Activated T-helper 1 cell treated with Interleukin-2 at 50 U/mL for 16 hours (primary cell): ENCODE measurements at places on chromosomes 5 and 9.

DNA sequence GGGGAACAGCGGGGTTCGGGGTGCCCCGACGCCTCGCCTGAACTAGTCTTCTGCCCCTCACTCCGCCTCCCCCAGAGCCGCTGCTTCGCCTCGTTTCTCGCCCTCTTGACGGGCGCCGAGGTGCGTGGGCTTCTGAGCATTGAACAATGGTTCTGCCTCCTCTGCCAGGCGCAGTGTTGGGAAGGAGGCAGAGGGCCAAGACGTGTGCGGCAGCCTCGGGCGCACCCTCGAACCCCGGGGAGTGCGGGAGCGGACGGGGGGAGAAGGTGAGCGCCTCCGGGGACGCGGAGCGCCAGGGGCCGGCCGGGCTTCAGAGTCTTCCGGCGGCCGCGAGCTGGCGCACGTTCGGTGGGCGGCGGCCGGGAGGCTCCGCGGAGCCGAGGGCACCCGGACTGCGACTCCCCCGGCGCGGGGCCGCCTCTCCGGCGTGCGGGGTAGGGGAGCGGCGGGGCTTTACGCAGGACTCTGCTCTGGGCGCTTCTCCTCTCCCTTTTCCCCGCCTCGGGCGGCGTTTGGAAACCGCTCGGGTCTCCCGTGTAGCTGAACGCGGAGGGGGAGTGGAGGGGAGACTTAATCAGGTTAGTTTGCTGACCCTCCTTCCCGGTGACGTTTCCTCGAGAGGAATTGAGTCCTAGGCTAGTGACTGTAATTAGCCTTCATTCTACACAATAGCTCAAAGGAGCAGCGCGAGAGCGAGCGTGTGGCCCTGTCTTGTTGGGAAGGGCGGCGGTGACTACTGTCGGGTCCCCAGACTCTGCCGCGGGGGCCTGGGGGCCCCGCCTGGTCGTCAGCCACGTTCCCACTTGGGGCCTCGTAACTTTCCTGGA, 1.1 kb downstream of the VLDLR start:
- no peak for DNase-seq

GRCh38 chr5:123454259-123454911, 31.2 kb upstream of the CEP120 start:
- DNase-seq = no peak

DNA sequence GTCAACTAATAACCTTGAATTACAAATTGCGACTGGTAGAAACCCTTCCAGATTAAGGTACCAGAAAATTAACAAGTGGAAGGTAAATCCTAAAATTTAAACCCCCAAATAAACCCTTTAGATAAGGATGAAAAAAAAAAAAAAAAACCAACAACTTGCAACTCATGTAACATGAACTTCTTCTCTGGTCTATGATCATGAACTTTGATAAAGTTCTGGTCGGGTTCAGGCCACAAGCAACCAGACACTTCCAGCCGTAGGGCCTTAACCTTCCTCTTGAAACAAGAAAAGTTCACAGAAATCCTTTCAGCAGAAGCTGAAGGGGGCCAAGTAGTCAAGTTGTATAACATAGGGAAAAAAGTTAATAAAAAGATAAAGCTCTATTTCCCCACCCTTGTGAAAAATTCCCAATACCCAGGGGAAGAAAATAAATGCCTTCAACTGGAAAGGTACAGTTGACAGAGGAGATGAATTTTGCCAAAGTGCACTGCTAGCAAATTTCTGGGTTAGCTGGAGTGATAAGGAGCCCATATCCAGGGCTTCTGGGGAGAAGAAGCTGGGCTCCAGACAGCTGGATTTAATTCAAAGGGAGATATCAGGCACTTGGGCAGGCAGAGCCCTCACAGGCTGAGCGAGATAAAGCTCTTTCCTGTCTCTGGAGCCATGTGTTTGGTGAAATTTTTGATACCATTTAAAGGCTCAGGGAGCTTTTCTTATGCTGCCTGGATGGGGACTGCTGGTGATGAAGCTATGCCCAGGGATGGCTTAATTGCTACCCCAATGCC, 234.2 kb upstream of the PANK3 start:
- DNase-seq = no peak

DNA sequence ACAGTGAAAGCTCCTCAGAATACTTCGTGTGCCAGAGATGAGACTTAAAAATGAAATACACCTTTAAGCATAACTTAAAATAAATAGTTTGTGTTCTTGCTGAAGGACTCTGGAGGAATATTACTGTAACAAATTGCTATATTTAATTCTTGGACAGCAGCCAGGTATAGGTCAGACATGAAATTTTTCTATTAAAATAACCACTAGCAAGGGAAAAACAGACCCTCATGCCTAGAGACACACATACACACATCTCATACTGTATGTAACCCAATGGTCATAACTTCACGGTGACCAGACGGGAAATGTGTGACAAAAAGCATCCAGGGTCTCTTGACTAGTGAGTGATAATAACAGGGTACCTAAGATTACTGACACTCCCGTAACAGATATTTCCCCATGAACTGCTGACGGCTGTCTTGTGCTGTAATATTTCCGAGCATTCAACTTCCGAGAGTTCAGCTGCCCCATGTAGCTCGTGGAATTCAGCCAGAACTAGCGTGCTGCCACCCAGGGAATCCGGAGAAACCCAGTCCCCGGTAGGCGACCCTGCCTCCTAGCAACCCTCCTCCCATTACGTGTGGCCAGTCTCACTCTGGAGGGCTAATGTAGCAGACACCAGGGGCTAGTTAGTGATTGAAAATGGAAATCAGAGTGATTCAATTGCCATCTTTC, 2295.1 kb upstream of the WWC1 start:
- no peak for DNase-seq

DNA sequence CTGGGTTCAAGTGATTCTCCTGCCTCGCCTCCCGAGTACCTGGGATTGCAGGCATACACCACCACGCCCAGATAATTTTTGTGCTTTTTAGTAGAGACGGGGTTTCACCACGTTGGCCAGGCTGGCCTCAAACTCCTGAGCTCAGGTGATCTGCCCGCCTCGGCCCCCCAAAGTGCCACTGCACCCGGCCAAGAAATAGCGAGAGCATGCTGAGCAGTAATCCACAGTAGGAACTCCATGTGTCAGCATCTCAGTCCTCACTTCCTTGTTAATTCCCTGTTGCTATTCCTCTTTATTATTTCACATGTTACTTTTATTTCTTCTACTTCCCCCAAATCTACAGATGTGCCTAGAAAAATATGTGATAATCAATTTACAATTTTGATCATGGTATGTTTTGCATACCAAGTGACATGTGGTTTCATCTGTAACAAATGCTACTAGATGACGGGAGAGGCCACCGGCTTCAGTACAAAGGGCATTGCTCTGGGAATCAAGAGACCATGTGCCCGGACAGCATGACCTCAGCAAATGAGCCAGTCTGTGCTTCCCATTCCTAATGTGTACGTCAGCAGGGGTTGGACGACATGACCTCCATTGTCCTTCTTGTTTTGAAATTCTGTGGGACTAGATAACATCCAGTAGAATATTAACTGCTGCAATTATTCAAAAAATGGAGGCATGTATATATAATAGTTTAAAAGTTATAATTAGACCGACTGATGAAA, 61.6 kb downstream of the FNBP1 start:
- DNase-seq = no peak

DNA sequence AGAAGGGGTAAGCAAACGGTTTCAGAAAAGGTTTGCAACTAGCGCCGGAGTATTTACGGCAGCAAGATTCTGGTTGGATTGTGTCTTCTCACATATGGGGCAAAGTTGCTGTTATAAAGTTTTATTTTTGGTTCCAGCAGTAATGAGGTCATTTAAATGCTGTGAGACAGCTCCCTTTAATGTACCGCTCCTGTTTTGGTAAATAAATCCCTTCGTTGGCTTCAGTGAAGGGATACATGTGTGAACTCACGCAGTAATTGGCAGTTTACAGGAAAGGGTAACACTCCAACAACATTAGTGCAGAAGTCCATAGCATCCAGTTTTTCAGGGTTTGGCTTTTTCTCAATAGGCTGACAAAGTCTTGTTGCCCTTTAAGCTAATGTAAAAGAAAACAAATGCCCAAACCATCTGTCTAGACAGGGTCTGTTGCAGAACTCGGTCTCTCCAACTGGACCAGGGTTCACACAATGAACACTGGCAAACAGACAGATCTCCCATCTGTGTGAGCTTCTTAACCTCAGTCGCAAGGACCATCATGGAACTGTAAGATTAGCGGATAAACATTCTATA, 184.0 kb downstream of the GOLPH3 start:
- DNase-seq = no peak

GRCh38 chr9:73149371-73150067, 2.1 kb upstream of the ANXA1 start:
- no peak for DNase-seq

- no peak for DNase-seq
These were observed 86.2 kb upstream of the RETREG1 start for GRCh38 chr5:16702964-16703363.

DNA sequence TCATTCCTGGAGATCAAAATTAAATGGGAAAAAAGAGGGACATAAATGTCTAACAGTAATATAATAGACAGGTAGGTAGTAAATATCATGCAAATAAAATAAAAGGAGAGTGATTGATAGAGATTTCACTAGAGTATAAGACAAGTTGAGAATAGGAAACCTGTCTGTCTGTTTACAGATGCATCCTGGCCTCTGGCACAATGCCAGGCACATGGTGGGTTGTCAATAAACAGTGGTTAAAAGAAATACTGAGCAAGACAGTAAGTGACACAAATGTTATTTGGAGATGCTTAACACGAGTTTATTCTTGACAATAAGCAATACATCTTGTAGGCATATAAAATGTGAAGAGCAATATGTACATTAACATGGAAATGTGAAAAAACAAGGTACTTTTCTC, 33.3 kb downstream of the RICTOR start:
- no peak for DNase-seq

DNA sequence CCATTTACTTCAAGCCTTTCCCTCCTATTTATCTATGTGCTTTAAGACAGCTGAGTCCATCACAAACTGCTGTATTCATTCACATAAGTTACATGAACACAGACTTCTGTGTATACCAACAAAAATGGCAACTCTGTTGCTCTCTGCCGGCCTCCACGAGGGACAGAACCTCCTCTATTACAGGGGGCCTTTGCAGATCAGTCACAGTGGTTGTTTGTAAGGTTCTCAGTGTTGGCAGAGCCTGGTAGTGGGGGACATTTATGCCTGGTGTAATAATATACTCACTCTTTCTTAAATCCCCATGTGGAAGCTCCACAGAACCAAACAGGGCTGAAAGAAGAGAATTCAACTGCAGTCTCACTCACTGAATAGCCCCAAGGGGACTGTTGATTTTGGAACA, 76.5 kb downstream of the SLC1A1 start:
- DNase-seq = no peak

- no peak for DNase-seq
These were observed 246.3 kb upstream of the MAP3K1 start for GRCh38 chr5:56569076-56569475.

DNA sequence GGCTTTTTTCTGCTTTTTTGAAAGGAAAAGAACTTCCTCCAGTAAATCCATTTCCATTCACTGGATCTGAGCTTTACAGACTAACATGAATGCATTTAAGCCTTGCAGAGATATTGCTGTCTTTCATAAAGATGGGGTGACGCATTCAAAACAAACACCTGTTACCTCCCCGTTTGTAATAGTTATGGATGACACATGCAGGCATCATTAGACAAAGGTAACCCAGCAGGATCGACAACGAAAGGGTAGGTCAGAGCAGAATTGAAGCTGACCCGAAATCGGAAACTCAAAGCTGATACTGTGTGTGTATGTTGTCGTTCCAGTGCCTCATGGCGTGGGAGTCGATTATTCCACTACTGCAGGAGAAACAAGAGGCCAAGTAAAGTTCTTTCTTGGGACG, 22.2 kb downstream of the SLC46A2 start:
- DNase-seq = no peak

GRCh38 chr5:59709846-59710245, 183.7 kb downstream of the PDE4D start:
- DNase-seq = no peak

DNA sequence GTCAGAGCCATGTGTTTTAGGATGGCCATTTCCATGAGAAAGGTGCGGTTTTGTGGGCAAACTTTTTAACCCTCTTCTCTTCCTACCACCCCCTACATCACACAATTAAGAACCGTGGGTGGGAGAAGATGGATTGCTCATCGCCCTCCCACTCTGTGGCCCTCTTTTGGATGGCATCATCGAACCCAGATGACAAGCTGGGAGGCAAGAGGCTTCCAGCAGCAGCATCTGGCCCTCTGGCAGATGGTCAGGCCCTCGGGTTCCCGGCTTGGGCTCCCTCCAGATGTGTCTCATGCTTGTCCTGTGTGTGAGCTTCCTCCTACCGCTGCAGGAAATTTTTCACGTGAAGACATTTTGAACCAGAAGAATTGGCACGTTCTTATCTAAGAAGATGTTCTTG, 199.9 kb downstream of the EBF1 start:
- DNase-seq = no peak

DNA sequence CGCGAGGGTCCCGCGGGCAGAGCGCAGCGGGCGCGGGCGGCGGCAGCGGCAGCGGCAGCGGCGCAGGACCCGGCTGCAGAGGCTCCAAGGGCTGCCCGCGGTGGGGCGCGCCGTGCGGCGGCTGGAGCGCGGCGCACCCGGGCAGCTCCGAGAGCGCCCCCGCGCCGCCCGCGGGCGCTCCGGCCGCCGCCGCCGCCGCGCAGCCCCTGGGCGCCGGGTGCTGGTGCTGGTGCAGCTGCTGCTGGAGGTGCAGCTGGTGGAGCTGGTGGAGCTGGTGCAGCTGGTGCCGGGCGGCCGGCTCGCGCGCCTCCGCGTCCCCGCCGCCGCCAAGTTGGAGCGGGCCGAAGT, 644 bp downstream of the IER5L start:
- DNase-seq = no peak

DNA sequence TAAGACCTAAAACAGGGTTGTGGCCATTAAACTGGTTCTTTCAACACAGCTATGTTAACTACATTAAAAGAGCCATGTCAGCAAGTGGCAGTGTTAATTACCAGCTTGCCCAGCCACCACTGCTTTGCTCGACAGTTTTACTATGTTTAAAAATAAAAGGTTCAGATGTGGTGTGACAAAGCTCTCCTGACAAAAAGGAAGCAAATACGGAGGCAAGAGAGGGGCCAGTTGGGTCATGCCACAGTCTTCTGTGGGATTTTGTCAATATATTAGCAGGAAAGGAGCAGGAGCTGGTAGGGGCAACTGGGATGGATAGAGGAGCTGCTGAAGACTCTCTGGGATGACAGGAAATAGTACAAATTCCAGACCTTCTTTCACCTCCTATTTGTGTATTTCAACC, 113.5 kb upstream of the PCA3 start:
- no peak for DNase-seq
